ENCODE measurements at places on chromosomes 7 and 10.

- peak; percentile 71 for DNase-seq
These were observed 295.4 kb downstream of the PRPF18 start for GRCh38 chr10:13882119-13882711.

DNA sequence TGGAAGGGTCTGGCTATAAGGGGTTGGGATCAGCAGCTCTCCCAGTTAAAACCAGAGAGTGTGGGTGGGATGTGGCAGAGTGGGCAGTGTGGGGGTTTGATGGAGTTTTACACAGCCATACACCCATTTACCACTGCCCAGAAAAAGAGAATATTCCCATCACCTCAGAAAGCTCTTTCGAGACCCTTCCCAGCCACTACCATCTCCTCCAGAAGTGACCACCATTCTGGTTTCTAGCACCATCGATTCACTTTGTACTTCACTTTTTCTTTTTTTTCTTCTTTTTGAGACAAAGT lies 15.5 kb downstream of the BAG3 start:
- DNase-seq, result no peak

GRCh38 chr10:104456802-104457542 lies 103.3 kb downstream of the CFAP58 start:
- no peak for DNase-seq

GRCh38 chr10:1654247-1654646 lies 83.1 kb downstream of the ADARB2 start:
- DNase-seq, result no peak

- DNase-seq, result no peak
These were observed 96.8 kb upstream of the DGKB start for GRCh38 chr7:14999331-14999730.

DNA sequence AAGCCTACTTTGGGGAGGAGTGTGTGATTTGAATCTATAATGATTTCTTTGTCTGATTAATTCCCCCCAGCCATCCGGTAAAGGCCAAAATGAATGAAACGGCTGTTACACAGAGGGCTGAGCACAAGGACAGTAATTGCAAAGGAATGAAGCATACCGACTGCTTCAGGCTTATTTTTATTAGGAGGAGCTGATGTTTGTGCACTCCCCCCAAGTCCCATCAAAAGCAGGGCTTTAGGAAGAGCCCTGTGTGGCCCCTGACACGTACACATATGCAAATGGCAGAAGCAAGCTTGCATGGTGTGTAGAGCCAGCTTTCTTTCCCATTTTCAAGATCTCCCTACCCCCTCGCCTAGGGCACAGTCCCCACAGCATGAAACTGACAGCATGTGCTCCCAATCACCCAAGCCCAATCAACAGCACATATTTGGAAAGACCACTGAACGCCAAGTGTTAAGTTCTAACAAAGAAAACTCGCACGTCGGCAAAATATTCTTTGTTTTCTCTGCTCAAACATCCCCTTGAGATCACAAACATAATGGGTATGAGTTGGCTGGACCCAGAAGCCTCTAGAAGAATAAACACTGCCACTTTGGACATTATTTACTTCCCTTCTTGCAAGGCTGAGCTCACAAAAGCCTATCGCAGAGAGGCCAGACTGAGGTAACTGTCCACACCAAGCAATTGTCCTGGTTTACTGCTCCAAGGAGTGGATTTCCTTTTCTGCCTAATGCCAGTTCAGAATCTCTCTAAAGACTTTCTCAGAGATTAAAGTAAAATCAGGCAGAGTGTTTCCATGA lies 143.0 kb downstream of the CUBN start:
- no peak for DNase-seq

DNA sequence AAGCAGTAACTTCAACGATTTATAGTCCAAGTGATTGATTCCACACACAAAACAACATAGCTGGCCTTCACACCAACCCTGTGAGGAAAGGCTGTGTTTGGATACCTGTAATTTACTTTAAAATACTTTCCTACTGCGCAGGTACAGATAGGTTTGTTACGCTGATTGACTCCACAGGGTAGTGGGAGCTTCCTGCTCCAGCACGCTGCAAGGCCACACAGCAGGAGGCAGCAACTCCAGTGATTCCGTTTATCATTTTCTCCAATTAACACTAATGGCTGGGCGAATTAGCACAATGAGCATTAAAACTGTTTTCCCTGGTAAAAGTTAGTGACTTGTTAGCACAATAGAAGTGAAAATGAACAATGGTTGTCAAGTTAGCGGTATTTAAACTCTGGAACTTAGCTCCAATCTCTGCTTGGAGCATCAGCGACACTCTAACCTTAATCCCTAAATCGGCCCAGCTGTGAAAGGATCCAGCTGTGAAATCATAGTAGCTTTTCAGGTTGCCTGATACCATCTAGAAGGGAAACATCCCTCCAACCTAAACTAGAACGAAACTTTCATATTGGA lies 959 bp downstream of the DCLRE1C start:
- no peak for DNase-seq

DNA sequence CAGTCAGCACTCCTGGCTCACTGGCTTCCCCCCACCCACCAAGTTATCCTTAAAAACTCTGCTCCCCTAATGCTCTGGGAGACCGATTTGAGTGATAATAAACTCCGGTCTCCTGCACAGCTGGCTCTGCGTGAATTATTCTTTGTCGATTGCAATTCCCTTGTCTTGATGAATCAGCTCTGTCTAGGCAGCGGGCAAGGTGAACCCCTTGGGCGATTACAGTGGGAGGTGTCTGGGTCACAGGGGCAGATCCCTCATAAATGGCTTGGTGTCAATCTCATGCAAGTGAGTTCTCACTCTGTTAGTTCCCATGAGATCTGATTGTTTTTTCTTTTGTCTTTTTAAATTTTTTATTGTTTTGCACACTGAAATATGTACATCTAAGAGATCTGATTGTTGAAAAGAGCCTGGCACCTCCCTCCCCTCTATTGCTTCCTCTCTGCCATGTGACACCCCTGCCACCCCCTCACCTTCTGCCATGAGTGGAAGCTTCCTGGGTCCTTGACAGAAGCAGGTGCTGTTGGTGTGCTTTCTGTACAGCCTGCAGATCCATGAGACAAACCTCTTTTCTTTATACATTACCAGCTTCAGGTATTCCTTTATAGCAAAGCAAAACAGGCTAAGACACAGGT lies 20.5 kb downstream of the OTUD1 start:
- DNase-seq, result no peak

DNA sequence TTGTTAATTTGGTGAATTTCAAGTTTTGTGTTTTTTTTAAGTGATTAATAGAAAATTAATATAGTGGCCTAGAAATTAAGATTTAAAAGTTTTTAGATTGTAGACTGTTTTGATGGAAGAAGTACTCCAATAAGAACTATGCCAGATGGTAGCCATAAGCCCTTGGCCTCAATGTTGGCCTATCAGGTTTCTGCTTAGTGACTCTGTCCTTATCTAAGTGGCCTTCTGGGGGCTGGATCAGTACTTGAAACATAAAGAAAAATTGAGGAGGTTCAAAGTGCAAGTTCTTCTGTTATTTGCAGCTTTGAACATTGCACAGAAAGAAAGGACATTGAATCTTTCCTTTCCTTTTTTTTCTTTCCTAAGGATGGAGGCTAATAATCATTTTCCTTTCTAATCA lies 9.9 kb downstream of the CCDC126 start:
- DNase-seq, result no peak

DNA sequence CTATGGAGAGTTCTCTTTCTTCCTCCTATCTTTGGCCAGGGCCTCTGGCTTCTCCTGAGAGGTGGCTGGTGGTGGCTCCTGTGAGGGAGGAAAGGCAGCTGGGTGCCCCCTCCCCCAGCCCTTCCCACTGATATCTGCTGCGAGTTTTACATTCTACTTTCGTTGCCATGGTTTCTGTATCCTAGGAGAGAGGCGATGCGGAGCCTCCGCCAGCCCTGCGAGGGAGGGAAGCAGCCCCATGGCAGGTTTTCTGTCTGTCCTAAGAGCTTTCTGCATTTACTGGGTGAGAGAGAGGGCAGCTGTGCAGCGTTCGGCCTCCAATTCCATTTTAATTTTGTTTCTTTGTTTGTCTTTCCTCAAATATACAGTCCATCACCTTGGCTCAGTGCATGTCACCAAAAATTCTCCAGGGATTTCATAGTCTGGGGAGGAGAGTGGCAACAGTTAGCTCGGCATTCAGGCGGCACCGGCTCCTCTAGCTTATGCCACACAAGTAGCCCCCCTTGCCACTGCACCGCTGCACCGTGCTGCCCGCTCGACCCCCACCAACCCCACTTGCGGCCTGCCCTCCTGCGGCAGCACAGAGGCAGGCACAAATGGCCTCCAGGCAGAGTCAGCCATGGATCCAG lies 20.4 kb downstream of the DNAJB12 start:
- no peak for DNase-seq

- DNase-seq, result peak; percentile 95
These were observed at the start of gene ARL5B for GRCh38 chr10:18659125-18659818. ARL5B (plus strand) TSS chr10:18659431; CDS start chr10:18659638, 207 bp downstream.

DNA sequence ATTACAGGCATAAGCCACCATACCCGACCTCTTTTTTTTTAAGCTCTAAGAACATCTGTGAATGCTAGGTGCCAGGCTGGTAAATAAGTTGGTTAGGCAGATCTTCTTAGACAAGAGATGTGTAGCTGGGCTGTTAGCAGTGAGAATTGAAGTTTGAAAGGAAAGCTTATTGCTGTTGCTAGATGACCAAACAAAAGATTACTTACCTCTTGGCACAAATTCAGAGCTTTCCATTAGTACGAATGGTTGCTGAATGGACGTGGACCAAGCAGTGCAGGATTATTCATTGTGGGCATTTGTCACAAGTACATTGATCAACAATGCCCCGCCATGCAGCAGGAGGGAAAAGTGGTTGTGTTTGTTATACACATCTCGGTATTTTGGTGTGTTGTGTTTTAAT lies 131.2 kb downstream of the GFRA1 start:
- no peak for DNase-seq

DNA sequence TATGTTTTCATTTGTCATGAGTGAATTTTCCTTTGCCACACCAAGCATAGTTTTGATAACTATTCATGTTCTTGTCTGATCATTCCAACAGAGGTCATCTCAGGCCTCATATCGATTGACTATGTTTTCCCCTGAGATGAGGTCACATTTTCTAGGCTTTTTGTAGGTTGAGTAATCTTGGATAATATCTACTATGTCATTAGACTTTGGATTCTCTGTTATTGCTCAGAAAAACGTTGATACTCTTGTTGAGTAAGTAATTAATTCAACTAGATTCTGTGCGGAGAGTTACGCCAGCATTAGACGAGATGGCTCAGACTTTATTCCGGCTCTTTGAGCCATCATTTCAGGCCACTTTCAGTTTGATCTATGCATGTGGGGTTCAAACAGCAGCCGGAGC lies 57.7 kb downstream of the KLF6 start:
- no peak for DNase-seq

- no peak for DNase-seq
These were observed 101.5 kb upstream of the LSM8 start for GRCh38 chr7:118082506-118082905.

GRCh38 chr10:52599551-52600200 lies 172.9 kb downstream of the MBL2 start:
- no peak for DNase-seq

DNA sequence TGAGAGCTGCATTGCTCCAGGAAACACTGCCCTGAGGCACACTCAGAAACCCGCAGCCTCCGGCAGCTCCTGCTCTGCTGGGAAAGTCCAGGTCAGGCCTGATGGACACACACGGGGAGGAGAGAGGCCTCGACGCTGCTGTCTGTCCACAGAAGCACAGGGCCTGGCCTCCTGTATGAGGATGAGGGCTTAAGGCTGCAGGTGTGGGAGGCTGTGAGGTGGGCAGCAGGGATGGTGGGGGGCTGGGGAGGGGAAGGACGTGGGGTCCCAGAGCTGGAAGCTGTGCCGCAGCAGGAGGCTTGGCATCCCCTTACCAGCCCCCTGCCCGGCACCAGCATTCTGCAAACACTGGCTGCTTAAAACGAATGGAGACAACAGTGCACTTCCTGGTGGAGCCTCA lies 186.2 kb downstream of the DNAJB6 start:
- no peak for DNase-seq

DNA sequence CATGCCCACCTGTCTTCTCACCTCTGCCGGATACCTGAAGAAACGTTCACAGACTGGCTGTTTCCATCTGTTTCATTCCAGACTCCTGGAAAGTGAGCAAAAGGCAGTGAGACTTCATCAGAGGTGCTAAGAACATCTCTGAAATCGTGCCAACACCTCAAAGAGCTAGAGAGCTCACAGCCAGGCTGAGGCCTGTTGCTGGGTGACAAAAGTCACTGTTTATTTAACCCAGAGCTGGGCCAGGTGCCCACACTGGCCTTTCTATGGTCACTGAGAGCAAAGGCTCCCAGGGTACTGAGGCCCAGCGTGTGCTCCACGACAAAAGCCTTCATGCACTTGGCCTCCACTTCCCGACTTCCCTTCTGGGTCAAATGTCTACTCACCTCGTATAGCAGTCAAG lies 3.7 kb upstream of the NANOS1 start:
- DNase-seq, result no peak

- DNase-seq, result no peak
These were observed 2.1 kb upstream of the ADAM8 start for GRCh38 chr10:133278577-133279265.

DNA sequence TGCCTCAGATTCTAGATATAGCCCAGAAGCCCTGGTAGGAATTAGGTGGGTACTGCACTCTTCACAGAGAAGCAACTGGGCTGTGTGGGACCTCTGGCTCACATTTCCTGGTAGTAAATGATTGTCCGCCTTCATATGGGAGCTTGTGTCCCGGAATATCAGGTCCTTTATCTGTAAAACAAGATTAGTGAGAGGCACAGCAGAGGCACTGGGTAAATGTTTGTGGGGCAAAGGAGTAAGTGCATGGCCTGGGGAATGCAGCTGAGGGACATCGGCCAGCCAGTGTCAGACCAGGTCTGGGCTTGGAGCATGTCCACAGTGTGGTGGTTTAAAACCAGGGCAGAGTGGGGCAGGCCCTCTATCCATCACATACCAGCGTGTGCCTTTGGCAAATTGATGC lies 323.3 kb upstream of the ZMIZ1 start:
- DNase-seq, result no peak
